Anterior cingulate cortex (tissue), 58 donors: ENCODE measurements at places on chromosomes 4 and X.

DNA sequence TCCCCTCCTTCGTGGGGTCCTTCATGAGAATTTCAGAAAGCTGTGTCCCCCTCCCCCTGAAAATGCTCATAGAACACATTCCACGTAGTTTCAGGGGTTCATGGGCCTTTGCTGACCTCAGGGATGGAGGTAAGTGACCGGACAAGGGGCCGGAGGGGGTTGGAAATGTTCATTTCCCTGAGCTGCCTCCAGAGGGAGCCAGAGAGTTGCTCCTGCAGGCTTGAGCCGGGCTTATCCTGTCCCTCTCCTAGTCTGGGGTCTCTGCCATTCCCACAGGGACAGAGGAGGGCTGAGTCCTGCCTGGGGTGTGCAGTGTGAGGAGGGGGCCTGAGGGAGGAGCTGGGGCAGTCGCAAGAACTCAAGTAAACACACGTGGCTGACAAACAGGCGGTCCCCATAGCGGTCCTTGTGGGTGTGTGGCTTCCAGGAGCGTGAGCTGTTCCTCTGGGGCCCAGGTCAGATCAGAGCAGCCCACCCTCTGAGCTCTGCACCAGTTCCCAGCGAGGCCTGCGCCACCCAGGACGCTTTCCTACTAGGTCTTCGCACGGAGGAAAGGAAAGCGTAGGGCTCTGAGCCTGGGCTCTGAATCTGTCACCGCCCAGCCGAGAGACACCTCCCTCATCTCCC lies 62.5 kb downstream of the WFS1 start:
- no peak for DNase-seq

DNA sequence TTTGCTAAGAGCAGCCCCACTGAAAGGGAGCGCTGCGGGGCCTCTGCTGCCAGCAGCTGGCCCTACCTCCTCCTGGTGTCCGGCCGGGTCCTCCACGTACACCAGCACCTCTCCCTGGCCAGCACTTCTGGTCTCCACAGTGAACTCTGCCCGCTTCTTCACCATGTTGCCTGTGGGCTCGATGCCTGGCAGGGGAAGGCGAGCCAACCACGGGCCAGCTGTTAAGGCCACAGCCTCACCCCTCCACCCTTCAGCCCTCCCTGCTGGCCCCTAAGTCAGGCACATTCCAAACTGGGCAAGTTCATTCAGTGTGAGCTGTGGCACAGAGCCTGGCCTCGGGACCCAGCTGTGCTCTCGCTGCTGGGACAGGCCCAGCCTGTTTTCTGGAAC lies 7.8 kb downstream of the FLNA start:
- peak; percentile 2 for DNase-seq

DNA sequence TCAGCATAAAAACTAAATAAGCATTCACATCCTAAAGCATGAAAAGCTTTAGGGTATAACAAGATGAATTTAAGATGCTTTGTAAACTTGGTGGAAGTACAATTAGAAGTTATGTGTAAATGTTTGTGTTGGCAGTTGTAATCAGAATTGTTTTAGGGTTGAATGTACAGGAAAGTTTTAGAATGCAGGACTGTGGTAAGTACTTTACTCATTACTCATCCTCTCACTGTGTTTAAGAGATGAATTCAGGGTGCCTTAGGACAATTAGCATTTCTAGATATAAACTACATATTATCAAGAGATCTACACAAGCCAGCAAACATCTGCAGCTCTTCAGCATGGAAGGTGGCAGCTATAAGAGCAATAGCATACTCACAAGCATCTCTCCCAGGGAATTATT lies 77.5 kb upstream of the ELOVL6 start:
- DNase-seq = no peak

DNA sequence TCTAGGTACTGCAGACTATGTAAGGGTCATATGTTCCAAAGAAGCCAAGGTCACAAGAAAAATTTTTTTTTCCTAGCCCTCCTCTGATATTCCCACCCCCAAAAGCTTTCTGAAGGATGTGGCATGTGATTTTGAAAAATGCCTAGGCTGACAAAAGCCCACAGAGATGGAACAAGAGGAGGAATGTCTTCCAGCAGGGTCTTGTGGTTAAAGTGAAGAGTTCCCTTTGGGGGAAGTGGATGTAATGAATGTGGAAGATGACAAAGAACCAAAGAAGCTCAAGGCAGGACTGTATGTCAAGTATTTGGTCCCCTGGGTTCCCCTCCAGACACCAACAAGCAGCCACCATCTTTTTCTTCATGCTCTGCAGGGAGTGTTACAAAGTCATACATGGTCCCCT lies 268.8 kb downstream of the BCOR start:
- DNase-seq = no peak

- no peak for DNase-seq
Observed at GRCh38 chrX:150028692-150029091, 90.4 kb upstream of the EOLA2 start.
